Activated naive CD4-positive, alpha-beta T cell (primary cell): ENCODE measurements at places on chromosomes 7 and 10.

DNA sequence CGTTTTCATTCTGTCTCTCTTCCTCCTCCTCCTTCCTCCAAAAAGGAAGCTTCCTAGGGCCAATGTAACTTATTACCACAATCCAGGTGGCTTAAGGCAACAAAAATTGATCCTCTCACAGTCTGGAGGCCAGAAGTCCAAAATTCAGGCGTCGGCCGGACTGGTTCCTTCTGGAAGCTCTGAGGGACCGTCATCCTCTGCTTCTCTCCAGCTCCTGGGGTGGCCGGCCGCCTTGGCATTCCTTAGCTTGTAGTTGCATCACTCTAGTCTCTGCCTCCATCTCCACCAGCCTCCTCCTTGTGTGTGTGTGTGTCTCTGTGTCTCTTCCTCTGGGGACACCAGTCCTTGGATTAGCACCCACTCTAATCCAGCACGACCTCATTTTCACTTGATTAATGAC, 89.0 kb upstream of the NPTX2 start:
- DNase-seq, result no peak

GRCh38 chr10:45220931-45221330, 94.5 kb downstream of the OR13A1 start:
- no peak for DNase-seq

DNA sequence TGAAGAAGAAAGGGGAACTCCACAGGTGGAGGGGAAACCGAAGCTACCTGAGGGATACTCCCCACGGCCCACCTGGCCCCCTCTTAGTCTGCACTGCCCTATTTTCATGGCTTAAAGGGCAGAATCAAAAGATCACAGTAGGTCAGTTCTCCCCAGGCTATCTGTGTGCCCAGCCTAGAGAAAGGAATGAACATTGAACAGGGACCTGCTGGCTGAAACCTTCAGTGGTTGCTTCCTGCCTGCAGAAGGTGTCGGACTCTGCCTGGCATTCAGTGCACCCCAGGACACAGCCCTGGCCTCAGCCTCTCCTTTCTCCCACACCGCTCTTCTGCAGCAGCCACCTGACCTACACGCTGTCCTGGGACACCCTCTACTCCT, 74.5 kb downstream of the PRKAG2 start:
- no peak for DNase-seq

GRCh38 chr10:18664841-18665478, 5.7 kb downstream of the ARL5B start:
- no peak for DNase-seq

DNA sequence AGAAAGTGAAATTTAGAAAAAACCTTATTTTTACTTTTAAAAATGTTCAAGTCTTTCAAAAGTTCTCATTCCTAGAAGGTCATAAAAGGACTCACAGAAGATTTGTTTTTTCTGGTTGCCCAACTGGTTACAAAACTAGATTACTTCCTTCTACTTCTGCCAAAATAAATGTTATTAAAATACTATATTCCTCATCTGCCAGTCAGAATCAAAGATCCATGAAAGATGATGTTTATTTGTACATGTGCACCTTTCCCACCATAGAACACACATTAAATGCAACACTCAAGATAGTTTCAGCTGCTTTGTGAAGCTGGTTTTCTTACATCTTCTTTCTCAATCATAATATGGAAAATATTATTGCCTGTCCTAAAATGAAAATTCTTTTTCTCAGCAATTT, 465.4 kb downstream of the ETV1 start:
- no peak for DNase-seq

DNA sequence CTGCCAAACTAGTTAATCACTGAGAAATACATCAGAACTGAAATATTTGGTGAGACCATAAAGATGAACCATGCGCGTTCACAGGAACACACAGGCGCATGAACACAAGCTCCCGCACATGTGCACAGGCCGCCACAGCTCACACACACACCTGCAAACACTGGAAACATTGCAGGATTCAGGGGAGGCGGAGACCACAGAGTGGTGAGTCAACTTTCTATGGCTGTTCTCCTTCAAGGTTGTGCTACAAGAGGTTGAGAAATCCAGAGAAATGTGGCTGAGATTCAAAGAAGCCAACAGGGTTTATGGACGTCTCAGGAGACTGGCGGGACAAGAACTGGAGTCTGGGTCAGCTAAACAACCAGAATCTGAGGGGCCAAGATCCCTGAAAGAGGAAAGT, 17.8 kb downstream of the ESYT2 start:
- no peak for DNase-seq

GRCh38 chr10:120802935-120803334, 48.2 kb upstream of the WDR11 start:
- no peak for DNase-seq

DNA sequence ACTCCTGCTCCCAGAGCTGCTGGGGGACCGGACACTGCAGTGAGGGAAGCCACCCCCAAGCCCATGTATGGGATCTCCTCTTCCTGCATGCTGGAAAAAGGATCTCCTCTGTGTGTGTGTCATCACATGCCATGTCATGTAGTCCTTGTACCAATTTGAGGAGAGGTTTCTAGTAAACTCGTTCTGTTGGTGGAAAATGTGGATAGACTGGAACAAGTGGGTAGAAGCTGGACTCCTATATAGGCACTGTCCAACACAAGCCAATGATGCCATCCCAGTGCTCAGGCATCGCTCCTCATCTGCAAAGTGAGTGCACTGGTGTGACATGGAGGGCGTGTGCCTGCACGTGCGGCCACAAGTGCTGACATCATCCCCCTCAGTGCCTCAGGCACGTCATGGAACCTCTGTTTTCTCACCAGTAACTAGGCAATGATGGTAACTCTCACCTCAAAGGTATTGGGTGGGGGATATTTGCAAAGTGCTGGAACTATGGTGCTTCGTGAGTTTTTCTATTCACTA, 19.3 kb downstream of the MYO1G start:
- DNase-seq, result no peak

- no peak for DNase-seq
Observed at GRCh38 chr10:14128519-14128918, 202.2 kb downstream of the FRMD4A start.

- no peak for DNase-seq
Observed at GRCh38 chr10:124237282-124237961, 144.0 kb upstream of the CHST15 start.

- no peak for DNase-seq
Observed at GRCh38 chr10:69638642-69639041, 8.6 kb downstream of the FAM241B start.

- DNase-seq, result no peak
Observed at GRCh38 chr10:31014161-31014875, 17.3 kb downstream of the ZNF438 start.

DNA sequence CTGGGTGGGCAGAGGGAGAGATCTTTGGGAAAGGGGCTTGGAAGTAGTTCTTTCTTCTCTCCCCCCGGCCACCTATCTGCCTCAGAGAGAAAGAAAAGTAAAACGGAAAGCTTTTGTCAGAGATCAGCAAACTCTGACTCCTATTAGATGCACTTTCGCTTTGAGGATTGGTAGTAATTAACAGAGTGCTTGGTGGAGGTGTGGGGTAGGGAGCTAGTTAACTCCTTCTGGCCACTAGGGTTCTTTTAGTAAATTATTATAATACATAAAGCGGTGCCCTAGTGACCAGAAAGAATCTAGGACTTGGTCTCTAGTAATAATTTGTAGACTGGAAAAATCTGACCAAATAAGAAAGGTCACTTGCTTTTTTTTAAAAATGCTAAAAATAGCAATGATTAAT, 54.6 kb downstream of the CPVL start:
- no peak for DNase-seq

- DNase-seq, result no peak
Observed at GRCh38 chr10:132542086-132542775, 4.6 kb downstream of the INPP5A start.

DNA sequence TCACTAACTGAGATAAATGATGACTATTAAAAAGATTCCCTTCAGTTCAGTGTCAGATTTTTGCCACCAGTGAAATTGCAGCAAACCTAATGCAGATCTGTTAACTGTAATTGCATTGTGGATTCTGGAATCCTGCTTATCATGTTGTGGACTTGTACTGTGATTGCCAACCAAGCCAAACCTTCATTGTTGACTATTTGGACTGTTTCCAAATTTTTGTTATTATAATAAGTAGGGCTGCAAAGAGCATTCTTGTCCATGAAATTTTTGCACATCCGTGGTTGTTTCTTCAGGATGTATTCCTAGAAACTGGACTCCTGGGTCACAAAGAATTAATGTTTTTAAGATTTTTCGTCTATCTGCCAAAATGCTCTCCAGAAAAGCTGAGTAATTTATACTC, 281.6 kb upstream of the ZMIZ1 start:
- DNase-seq, result no peak

GRCh38 chr7:102063690-102064180, 222.9 kb upstream of the SH2B2 start:
- no peak for DNase-seq

DNA sequence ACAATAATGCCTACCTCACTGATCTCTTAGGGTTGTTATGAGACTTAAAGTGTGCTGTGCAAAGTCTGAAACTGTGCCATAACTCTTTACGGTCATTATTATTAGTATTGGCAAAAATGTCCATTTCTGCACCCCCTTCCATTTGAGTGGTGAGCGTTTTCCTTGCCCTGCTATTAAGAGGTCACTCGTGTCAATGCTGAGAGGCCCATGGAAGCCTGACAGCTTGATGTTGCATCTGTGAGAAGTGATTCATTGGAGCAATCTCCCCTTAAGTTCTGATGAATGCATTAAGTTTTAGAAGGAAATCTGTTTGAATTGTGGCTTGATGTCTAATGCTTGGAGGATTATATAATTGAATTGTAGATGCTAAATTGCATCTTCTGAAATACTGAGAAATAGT, 253.3 kb downstream of the FRMD4A start:
- DNase-seq, result no peak

GRCh38 chr10:34967335-34967880, 122.7 kb downstream of the CUL2 start:
- no peak for DNase-seq

DNA sequence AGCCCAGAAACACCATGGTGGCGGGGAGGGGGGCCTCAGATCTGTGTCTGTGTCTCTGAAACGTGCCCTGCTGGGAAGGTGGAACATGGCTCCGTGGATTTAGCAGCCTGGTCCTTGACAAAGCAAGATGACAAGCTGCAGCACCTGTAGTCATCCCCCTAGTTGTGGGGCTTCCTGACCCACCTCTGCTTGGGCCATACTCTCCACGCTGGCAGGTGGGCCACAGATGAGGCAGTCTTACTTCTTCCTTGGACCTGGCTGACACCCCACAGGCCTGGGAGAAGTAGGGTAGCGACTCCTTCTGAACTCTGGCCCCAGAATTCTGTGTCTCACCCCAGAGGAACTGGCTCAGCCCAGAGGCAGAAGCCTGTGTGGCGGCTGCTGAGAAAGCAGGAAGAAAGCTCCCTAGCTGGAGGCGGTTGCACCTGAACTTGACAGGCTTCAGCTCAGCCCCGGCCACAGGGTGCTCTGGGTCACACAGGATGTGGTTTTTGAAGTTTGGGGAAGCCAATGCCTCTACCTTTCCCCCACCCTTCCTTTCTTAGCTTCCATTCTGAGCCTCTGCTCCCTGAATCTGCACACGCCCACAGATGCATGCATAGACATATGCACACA, 113.9 kb downstream of the ABLIM1 start:
- DNase-seq, result peak; percentile 54

DNA sequence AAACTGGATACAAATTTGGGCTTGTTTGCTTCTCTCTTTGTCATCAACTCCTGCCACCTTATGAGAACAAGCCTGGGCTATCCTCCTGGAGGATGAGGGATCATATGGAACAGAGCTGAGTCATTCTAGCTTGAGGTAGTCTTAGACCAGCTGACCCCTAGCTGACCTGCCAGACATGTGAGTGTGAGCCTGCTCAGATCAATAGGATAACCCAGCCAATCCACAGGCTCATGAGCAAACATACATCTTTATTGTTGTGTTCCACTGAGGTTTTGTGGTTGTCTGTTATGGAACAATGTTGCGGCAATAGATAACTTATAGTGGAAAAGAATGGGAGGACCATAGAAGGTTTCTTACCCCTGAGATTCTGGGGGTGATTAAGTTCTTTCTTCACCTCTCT, 54.5 kb upstream of the FAM180A start:
- DNase-seq, result no peak

DNA sequence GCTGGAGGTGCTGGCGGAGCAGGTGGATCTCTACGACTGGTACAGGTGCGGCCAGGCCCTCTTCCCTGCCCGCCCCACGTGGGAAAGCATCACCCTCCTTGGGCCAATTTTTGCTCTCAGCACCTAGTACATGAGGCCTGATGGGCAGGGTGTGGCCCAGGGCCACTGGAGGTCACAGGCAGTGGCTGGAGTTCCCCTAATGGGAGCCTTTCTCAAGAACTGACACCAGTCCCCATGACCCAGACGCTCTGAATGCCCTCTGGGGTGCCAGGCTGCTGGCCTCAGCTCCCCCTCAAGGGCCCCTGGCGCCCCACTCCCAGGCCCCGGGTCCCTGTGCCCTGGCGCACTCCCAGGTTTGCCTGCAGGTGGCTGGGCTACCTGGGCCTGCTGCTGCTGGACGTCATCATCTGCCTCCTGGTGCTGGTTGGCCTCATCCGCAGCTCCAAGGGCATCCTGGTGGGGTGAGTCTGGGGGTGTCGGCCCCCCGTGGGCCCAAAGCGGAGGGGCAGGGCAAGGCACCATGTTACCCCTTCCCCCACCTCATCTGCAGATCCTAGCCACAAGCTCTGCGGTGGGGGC, 15.9 kb downstream of the TTYH3 start:
- no peak for DNase-seq

DNA sequence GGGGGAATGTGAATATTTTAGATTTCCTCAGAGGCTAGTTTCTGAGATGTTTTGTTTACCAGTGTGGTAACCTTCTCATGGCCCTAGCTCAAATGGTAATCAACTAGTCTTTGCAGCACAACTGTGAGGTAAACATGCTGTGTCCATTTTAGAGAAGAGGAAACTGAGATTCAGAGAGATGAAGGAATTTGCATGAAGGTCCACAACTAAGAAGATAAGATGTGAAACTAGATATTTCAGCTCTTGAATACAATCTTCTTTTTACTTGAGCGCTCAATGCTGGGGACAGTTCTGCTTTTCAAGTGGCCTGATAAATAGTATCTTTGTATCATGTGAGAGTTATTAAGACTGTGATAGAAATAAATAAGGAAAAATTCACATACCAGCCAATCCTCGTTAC, 245.4 kb downstream of the AUTS2 start:
- no peak for DNase-seq

DNA sequence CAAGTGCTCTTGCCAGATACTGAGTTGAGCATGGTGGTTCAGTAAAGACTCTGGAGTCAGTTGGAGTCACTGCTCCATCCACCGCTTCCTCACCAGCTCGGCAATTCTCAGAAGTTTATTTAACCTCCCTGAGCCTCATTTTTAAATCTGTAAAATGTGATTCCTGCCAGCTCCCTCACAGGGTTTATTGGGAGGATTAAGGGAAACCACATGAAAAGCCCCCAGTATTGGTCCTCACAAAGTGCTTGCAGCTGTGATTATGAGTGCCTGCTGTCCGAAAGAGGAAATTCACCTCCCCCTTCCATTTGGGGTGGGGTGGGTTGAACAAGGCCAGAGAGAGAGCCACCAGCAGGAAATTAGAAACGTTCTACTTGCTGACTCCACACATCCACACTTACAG, 99.0 kb downstream of the AOAH start:
- DNase-seq, result no peak

GRCh38 chr7:79290841-79291497, 162.5 kb downstream of the MAGI2 start:
- DNase-seq, result no peak

- no peak for DNase-seq
Observed at GRCh38 chr10:124568848-124569622, 107.4 kb downstream of the LHPP start.
